ENCODE measurements at places on chromosomes 6 and 20.

DNA sequence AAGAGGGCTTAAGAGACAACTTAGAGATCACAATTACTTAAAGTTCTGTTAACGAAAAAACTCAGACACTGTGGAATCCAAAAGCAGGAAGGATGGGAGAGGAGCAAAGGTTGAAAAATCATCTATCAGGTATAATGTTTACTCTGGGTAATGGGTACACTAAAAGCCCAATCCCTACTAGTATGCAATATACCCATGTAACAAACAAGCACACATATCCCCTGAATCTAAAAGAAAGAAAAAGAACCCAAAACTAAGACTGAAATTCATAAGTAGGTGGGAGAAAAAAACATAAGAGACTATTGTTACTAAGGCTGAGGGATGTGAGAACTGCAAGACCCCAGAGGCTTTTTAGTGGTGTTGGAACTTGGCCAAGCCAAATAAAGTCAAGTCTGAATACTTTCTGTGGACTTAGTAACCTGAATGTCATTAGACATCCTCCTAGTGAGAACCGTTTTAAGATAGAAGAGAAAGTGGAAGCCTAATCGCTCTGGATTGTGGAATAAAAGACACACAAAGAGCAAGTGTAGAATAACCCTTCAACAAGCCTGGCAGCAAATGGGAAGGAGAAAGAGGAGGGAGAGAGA lies 189.4 kb upstream of the RNF217 start:
- no peak for DNase-seq

DNA sequence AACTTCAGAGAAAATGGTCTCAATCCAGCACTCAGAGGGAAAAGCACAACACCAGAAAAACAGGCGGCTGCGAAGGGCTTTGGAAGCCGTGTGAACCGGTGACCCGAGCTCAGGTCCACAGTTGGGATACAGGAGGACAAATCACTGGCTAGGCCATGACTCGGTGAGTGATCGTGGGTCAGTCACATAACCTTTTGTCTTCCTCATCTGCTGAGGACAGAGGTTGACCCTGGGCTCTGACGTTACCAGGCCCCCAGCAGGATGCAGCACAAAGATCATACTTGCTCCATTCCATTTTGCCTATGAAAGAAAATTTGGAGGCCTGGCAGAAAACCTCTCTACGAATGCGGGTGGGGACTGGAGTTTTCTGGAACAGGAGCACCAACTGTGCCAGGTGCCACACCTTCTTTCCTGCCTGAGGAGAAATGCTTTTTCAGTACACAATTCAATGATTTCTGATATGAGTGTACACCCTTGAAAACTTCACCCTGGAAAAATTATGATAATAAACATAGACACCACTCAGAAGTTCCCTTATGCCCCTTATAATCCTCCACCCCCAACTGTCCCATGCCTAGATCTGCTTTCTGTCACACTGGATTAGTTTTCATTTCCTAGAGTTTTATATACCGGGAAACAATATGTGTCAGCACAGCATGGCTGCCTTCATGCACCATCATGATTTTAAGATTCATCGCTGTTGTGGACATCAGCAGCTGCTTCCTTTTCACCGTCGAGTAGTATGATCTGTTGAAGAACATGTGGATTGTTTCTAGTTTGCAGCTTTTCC lies 85.3 kb upstream of the RALGAPA2 start:
- no peak for DNase-seq

GRCh38 chr6:151054306-151054705 lies 185.5 kb upstream of the AKAP12 start:
- no peak for DNase-seq

- no peak for DNase-seq
Measured at GRCh38 chr6:166778776-166779175, 151.7 kb upstream of the RPS6KA2 start.

- no peak for DNase-seq
Measured at GRCh38 chr6:3383525-3383924, 73.3 kb downstream of the SLC22A23 start.

- DNase-seq: no peak
Measured at GRCh38 chr20:52035977-52036376, 155.6 kb downstream of the ZFP64 start.

- DNase-seq: no peak
Measured at GRCh38 chr6:160253292-160253691, 5.3 kb downstream of the SLC22A2 start.

- DNase-seq: no peak
Measured at GRCh38 chr6:151269321-151269995, 29.7 kb downstream of the AKAP12 start.

DNA sequence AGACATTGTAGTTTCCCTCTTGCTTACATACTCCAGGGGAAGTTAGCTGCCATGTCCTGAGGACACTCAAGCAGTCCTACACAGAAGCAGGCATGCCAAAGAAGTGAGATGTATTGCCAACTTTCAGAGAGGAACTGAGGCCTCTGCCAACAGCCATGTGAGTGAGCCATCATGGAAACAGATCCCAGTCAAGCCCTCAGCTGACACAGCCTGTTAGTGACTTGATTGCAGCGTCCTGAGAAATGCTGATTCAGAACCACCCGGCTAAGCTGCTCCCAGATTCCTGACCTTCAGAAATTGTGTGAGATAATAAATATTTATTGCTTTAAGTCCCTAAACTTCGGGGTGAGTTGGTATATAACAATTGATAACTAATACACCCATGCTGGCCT lies 38.1 kb downstream of the GSTA2 start:
- no peak for DNase-seq

DNA sequence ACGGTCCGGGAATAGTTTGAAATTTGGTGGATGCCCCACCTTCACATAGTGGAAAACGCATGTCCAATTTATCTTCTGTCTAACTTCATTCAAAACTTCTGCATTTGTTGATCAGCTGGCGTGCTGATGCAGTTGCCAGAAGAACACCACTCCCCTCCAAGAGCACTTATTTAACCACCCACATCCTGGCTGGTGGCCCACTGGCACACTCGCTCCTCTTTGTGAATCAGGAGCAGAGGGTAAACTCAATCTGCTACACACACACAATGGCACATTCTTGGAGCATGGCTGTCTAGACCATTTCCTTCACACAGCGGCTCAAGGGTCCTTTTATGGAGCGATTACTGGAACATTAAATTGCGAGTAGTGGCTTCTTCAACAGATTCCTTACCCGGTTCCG lies 55.1 kb upstream of the CEP162 start:
- DNase-seq: no peak

DNA sequence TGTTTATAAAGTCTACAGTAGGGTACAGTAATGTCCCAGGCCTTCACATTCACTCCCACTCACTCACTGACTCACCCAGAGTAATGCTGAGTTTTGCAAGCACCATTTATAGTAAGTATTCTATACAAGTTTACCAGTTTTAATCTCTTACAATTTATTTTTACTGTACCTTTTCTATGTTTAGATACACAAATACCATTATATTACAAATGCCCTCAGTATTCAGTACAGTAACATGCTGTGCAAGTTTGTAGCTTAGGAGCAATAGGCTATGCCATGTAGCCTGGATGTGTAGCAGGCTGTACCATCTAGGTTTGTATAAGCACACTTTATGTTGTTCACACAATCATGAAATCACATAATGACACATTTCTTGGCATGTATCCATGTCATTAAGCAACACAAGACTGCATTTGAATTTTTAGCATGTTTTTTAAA lies 673.6 kb downstream of the CD109 start:
- no peak for DNase-seq

DNA sequence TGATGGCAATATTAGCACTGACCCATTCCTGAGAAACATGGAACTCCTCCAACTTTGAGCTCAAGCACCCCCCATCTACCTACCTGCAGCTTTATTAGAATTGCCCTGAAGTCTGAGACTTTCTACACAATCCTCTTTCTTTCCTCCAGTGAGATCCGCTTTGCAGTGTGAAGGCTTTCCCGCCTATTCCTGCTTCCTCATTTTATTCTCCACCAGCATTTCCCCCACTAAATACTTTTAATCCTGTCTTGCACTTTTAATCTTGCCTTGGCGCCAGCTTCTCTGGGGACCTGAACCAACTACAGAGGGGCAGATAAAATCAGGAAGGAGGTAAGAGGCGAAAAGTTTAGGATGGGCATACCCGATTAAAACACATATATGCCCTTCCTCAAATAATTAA lies 178.1 kb upstream of the PRDM1 start:
- DNase-seq: no peak

- no peak for DNase-seq
Measured at GRCh38 chr6:109998159-109998785, 20.2 kb downstream of the GPR6 start.

DNA sequence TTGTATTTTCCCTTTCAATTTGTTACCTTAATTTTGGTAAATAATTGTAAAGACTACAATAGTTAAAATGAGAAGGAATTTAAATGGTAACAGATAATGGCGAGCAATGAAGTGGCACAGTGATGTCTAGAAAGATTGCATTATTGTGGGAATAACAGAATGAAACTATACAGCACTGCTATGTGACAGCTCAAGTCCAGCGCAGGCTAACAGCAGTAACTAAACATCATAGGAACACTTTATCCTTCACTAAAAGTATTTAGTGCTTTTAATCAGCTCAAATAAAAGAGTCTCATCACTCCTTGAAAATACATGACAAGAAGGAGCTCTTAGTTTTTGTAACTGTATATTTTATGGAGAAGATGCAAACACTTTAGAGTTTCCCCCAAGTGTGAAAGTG lies 190.8 kb downstream of the TENT5A start:
- DNase-seq: no peak

- DNase-seq: no peak
Measured at GRCh38 chr6:105747823-105748405, 338.2 kb upstream of the PRDM1 start.

DNA sequence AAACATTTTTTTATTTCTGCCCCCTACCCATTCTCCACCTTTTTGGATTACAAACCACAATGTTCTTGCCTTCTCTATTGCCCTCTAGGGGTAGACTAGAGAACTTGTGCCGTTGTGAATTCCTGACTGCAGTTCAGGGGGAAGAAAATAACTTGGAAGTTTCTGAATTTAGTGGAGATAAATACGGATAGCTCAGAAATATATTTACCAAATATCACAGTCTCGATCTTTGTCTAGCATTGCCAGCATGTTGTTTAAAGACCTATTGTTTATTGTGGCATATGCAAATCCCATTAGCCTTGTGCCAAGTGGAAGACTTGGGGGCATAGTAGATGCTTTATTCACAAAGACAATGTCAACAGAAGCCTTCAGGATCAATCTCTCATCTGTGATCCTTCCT lies 154.1 kb upstream of the MMS22L start:
- DNase-seq: no peak

DNA sequence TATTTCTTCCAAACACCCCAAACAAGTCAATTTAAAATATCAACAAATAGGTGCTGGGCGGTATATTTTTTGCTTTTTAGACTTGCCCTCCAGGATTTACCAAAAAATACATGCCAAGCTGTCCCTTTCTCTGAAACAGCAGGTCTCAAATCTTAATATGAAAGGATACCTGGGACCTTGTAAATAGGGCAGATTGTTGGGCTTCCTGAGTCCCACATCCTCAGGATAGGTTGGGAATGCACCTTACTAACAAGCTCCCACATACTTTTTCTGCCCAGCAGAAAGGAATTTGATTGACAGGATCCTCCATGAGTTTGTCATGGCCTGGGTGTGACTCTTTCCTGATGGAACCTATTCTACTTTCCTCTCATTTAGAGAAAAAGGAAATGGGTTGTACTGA lies 4.9 kb upstream of the SLC24A3 start:
- DNase-seq: no peak

DNA sequence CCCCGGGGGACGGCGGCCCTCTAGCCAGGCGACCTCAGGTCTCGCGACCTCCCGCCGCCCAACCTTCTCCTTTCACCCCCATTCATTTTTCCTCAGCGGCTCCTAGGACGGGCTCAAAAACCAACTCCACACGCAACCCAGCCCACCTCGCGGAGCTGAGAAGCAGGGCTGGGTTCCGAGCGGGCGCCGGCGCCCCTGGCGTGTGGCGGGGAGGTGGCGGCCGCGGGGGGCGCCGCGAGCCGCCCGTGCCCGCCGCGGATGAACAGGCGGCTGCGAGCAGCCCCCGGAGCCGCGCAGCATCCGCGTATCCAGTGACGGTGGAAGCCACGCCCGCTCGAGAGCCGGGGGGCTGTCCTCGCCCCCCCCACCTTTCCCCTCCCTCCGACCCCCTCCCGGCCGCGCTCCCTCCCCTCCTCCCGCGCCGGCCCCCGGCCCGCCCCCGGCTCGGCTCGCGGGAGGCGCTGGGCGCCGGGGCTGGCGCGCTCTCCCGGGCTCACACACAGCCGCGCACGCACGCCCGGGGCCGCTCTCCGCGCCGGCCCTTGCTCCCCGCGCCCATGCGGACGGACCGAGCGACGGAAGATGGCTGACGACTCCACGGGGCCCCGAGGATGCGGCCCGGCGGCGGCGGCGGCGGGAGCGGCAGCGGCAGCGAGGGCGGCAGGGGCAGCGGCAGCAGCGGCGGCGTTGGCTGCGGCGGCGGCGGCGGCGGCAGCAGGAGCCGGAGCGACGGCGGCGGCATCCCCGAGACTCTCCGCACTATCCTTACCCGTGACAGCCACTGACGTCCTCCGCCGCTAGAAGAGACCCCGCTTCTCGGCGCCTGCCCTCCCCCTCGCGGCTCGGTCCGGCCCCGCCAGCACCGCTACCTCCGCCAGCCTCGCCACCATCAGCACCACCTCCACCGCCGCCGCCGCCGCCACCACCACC lies at the start of gene SOBP:
Gene SOBP, plus strand, starts transcription at position 482 of the 930 bp plus-strand sequence. CDS start 500 bp downstream, outside the sequence.
- no peak for DNase-seq

GRCh38 chr20:13295637-13296036 lies 74.6 kb downstream of the ISM1 start:
- DNase-seq: no peak

- DNase-seq: no peak
Measured at GRCh38 chr6:3850451-3851203, 1.5 kb downstream of the FAM50B start.

- no peak for DNase-seq
Measured at GRCh38 chr20:34066476-34067090, 45.5 kb downstream of the EIF2S2 start.

- no peak for DNase-seq
Measured at GRCh38 chr6:88609983-88610382, 353.4 kb downstream of the RNGTT start.

DNA sequence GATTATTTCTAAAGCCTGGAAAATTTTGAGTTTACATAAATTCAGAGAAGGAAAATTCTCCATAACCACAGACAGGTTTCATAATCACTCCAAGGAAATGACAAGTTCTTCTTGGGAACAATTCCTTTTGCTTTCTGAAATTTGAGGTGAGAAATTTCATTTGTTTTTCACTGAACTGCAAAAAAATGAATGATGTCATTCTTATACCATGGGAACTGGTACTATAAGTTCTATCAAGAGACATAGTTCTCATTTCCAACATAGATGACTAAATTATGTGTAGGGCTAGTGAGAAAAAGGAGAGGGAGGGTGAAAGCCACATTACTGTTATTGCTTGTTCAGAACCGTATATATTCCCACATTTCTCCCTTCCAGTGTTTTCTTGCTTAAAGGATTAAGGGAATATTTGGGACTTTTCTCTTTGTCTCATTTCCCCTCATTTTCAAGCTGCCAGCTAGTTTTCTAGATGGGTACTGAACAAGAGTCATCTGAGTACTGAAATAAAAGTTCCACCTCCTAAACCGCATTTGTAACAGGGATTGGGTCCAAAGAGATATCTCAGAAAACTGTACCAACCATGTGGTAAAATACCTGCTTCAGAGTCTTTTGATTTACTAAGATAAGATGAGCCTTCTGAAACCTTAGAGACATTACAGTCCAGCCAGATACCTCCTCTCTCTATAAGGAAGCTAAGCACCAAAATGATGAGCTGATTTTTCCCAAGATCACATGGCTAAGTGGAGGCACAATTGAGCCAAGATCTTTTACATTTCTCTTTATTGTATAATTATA lies 144.3 kb upstream of the PRDM1 start:
- no peak for DNase-seq

- DNase-seq: no peak
Measured at GRCh38 chr20:62921119-62921687, 5.1 kb downstream of the DIDO1 start.

GRCh38 chr20:1868856-1869255 lies 26.4 kb upstream of the SIRPA start:
- DNase-seq: no peak

All from stimulated activated CD4-positive, alpha-beta T cell treated with anti-CD3 and anti-CD28 coated beads, Interleukin-1b, Interleukin-23, amount 100 ng/mL, for 1 hour (primary cell).